Stomach (tissue), 19 donors: ENCODE measurements at places on chromosomes 2 and 18. TPM values are rescaled to one million over a fixed set of nuclear protein-coding genes. Genes with fewer than 3 reads are reported as not detected.

DNA sequence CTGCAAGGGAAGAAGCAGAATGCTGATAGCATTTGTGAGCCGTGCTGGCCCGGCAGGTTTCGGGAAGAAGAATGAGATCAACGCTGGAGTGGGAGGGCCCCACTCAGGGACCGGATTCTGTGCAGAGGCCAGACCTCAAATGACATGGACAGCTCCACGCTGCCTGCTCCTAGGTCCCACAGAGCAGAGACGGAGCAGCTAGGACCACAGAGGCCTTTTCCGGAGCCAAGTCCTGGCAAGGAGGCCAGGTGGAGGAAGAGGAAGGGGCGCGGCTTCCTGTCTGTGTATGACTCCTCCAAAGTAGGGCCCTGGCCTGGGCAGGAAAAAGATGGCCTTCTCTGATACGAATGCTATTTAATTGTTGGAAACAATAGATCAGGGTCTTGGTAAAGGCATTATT lies 139.9 kb downstream of the LRRC30 start:
- DNase-seq: peak; percentile 73

SANBR gene
- polyA plus RNA-seq: 2.0 TPM

CNRIP1 gene
- polyA plus RNA-seq: 8.3 TPM

DNA sequence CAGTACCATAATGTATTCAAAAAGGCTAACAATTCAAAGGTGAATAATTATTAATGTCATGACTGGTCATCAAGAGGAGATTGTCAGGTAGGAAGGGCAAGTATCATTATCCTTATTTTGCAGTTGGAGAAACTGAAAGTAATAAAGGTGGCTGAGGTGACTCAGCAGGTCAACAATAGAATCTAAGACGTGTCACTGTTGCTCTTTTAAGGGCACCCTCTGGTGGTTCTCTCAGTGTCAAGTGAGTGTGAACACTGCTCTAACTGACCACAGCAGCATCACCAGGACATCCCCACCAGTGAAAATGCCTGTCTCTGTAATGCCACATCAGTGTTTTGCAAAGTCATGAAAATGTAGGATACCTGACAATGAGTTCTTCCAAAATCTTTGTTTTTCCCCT lies 69.7 kb downstream of the DCC start:
- DNase-seq: peak; percentile 28

RAB27B gene
- polyA plus RNA-seq: 4.9 TPM

DNA sequence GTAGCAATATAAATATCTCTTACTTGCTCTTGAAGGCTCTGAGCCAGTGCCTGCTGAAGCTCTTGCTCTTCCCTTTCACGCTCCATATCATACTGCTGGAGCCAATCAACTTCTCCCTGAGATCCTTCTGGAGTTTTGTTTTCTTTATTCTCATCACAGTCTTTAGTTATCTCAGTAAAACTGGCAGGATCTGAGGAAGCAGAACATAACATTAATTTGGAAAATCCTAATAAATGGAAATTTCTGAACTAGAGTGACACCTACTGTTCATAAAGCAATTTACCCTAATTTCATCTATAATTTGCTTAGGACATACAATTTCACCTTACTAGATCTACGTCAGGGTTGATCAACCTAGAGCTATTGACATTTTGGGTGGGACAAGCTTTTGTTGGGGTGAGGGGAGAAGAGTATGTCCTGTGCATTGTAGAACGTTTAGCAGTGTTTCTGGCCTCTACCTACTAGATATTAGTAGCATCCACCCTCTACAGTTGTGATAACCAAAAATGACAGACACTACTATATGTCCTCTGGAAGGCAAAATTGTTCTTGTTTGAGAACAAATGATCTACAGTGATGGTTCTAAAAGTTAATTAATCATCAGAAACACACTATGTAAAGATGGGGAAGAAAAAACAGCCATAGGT lies 47.2 kb downstream of the VIL1 start:
- DNase-seq: no peak

- no peak for DNase-seq
Observed at GRCh38 chr2:224060783-224061482, 21.8 kb upstream of the SERPINE2 start.

DNA sequence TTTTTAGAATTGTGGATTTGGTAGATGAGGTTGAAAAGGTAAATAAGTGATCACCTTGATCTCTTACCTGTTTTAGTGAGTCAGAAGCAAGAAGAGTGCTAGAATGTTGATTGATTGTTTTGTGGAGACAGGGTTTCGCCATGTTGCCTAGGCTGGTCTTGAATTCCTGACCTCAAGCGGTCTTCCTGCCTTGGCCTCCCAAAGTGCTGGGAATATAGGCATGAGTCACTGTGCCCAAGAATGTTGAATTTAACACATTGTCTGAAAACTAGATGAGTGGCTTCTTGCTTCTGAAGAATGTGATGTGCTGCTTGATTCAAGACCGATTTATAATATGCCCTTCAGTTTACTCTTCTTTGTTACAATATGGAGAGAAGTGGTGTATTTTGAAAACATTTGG lies 121.3 kb downstream of the FMNL2 start:
- DNase-seq: no peak

BMP10 gene
- not detected for polyA plus RNA-seq

GRCh38 chr2:176508984-176509740 lies 239.9 kb downstream of the MTX2 start:
- DNase-seq: no peak

- no peak for DNase-seq
Observed at GRCh38 chr18:43310239-43310638, 32.9 kb upstream of the SYT4 start.

DNA sequence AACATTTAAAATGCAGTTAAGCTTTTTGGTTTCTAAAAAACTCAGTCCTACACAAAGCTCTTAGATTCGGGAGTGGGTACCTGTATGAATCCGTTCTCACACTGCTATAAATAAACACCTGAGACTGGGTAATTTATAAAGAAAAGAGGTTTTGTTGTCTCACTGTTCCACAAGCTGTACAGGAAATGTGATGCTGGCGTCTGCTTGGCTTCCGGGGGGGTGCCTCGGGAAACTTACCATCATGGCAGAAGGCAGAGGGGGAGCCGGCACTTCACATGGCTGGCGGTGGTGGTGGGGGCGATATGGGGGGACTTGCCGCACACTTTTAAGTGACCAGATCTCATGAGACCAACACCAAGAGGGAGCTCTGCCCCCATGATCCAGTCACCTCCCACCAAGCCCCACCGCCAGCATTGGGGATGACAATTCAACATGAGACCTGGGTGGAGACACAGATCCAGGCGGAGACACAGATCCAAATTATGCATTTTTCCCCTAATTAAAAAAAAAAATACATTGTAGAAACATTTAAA lies 222.5 kb downstream of the GBX2 start:
- no peak for DNase-seq
